ENCODE measurements at places on chromosomes 13 and 19. TPM values are rescaled to one million over a fixed set of nuclear protein-coding genes. Genes with fewer than 3 reads are reported as not detected.

Gene SPRED3
- polyA plus RNA-seq, result 0.24 TPM

Gene ZNF222
- polyA plus RNA-seq, result 1.6 TPM

Gene LIM2
- polyA plus RNA-seq, result not detected

Gene MYH14
- polyA plus RNA-seq, result 110 TPM

Gene ZNF428
- 20.4 TPM for polyA plus RNA-seq

Gene DNAJC15
- polyA plus RNA-seq, result 13.6 TPM

Gene BCAM
- polyA plus RNA-seq, result 22.1 TPM

Gene MED4
- polyA plus RNA-seq, result 48.9 TPM

Gene LILRB2
- 0.39 TPM for polyA plus RNA-seq

Gene DKKL1
- not detected for polyA plus RNA-seq

Gene CEP89
- polyA plus RNA-seq, result 8.2 TPM

Gene RASAL3
- polyA plus RNA-seq, result 3.6 TPM

Gene TUBA3C
- not detected for polyA plus RNA-seq

Gene KCNC3
- polyA plus RNA-seq, result 0.81 TPM

Gene ADAMTSL5
- 10.9 TPM for polyA plus RNA-seq

Gene PIAS4
- 10.9 TPM for polyA plus RNA-seq

Gene CRLF1
- 11.1 TPM for polyA plus RNA-seq

Gene CYP2S1
- polyA plus RNA-seq, result 8.7 TPM

Gene EPSTI1
- 0.65 TPM for polyA plus RNA-seq

Gene COL5A3
- 6.8 TPM for polyA plus RNA-seq

Gene TDRD12
- 0.06 TPM for polyA plus RNA-seq

Gene GAPDHS
- polyA plus RNA-seq, result not detected

Gene ZBTB32
- 0.07 TPM for polyA plus RNA-seq

Gene ZNF541
- polyA plus RNA-seq, result 0.06 TPM

Gene LGALS7B
- 6,105 TPM for polyA plus RNA-seq

Gene ZNF497
- 2.2 TPM for polyA plus RNA-seq

Gene KCNN4
- 4.6 TPM for polyA plus RNA-seq

Gene MIR17HG
- 7.2 TPM for polyA plus RNA-seq

Gene MYO16
- 0.18 TPM for polyA plus RNA-seq

Gene ANGPTL8
- not detected for polyA plus RNA-seq

Gene CBY2
- not detected for polyA plus RNA-seq

Gene CD177
- polyA plus RNA-seq, result 0.53 TPM

Gene KLF1
- not detected for polyA plus RNA-seq

Gene MEF2B
- polyA plus RNA-seq, result 0.31 TPM

Gene CCDC159
- polyA plus RNA-seq, result 47.6 TPM

Gene EIF3K
- polyA plus RNA-seq, result 396 TPM

Gene CPT1C
- 1.8 TPM for polyA plus RNA-seq

Gene APOC1
- polyA plus RNA-seq, result 2.0 TPM

Gene GIPC3
- polyA plus RNA-seq, result 0.53 TPM

Gene STOML3
- 0.06 TPM for polyA plus RNA-seq

Gene PSG11
- not detected for polyA plus RNA-seq

Gene TTC9B
- not detected for polyA plus RNA-seq

Gene SPACA4
- 1.9 TPM for polyA plus RNA-seq

Gene FAM216B
- not detected for polyA plus RNA-seq

Gene ZNF784
- polyA plus RNA-seq, result 5.9 TPM

Gene SLC6A16
- 1.2 TPM for polyA plus RNA-seq

Gene ZNF486
- 0.88 TPM for polyA plus RNA-seq

Gene SLC7A1
- polyA plus RNA-seq, result 34.9 TPM

Gene SIX5
- 9.8 TPM for polyA plus RNA-seq

Gene KANK3
- polyA plus RNA-seq, result 4.2 TPM

Gene DMKN
- polyA plus RNA-seq, result 315 TPM

Gene MBD3L2
- polyA plus RNA-seq, result not detected

Gene GPR18
- polyA plus RNA-seq, result 0.24 TPM

Gene IFNL2
- not detected for polyA plus RNA-seq

Gene WTIP
- polyA plus RNA-seq, result 1.3 TPM

Gene LRFN3
- polyA plus RNA-seq, result 4.9 TPM

Gene B3GNT3
- 45.1 TPM for polyA plus RNA-seq

Gene SMAD9
- 1.2 TPM for polyA plus RNA-seq

Gene PGLYRP1
- polyA plus RNA-seq, result not detected

Measured in esophagus (tissue), 2 donors.